Naive thymus-derived CD4-positive, alpha-beta T cell (primary cell): ENCODE measurements at places on chromosomes 1 and 21. TPM values are rescaled to one million over a fixed set of nuclear protein-coding genes. Genes with fewer than 3 reads are reported as not detected.

PTPRF gene
- total RNA-seq: not detected

ITPKB gene
- total RNA-seq: 177 TPM

DNA sequence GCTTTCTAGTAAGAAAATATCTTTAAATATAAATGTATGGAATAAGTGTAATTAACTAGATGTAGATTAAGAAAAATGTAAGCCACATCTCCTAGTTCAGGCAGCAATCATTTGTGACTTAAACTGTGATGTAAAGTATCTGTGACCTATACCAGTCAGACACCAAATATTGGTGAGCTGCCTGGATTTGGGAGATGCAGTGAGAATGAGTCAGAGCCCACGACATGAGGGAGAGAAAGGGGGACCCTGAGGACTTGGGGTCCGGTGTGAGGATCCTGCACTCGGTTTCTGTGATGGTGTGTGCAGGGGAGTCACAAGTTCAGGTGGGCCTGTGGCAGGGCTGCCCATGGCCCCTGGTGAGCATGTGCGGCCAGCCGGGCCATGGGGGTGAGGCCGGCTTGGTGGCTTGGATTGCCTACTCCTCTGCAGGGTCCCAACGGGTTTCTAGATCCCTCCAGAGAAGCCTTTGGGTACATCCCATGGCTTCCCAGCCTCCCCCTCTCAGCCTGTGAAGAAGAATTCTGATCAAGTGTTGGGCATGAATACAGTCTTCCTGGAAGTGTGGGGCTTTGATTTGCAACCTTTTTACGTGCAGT is 19.0 kb upstream of the ABCG1 start:
- DNase-seq: no peak
- H3K36me3 ChIP-seq: no peaks in the 10 kb centered on the region
- H3K27ac ChIP-seq: no peak overlapping the region
- no peaks in the 10 kb centered on the region for H3K27me3 ChIP-seq

- H3K27ac ChIP-seq: no peak overlapping the region
- H3K4me3 ChIP-seq: no peak overlapping the region
- no peaks in the 10 kb centered on the region for H3K27me3 ChIP-seq
- H3K4me1 ChIP-seq: no peaks in the 10 kb centered on the region
- DNase-seq: no peak
These were observed 9.8 kb upstream of the HMGB4 start for GRCh38 chr1:33854091-33854490.
